ENCODE measurements at places on chromosomes 11 and 22.

DNA sequence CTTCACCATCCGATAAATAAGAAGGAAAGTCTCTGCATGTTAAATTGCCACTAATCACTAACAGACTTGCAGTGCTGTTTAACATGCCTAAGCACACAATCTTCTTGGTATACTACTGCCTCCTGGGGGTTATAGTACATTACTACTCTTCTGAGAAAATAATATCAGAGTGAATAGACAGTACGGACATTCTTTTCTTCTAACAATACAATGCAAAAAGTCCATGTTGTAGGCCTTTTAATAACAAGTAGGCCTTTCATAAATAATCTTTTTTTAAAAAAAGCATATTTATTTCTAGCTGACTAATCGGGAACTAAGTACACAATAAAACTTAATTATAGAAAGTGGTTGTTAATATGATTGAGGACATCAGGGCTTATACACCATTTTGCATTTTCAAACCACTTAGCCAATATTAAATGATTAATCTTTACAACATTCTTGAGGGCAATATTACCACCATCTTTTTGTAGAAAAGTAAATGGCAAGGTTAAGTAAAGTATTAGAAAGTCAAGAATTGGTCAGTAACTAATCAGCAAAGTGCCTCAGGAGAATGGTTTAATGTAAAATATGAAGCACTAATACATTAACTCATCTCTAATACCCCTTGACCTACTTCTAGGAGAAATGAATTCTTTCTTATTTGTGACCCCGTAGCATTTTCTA is 84.7 kb downstream of the TTC28 start:
- DNase-seq = peak; percentile 31

GRCh38 chr11:24437123-24437522 is 59.7 kb upstream of the LUZP2 start:
- no peak for DNase-seq

DNA sequence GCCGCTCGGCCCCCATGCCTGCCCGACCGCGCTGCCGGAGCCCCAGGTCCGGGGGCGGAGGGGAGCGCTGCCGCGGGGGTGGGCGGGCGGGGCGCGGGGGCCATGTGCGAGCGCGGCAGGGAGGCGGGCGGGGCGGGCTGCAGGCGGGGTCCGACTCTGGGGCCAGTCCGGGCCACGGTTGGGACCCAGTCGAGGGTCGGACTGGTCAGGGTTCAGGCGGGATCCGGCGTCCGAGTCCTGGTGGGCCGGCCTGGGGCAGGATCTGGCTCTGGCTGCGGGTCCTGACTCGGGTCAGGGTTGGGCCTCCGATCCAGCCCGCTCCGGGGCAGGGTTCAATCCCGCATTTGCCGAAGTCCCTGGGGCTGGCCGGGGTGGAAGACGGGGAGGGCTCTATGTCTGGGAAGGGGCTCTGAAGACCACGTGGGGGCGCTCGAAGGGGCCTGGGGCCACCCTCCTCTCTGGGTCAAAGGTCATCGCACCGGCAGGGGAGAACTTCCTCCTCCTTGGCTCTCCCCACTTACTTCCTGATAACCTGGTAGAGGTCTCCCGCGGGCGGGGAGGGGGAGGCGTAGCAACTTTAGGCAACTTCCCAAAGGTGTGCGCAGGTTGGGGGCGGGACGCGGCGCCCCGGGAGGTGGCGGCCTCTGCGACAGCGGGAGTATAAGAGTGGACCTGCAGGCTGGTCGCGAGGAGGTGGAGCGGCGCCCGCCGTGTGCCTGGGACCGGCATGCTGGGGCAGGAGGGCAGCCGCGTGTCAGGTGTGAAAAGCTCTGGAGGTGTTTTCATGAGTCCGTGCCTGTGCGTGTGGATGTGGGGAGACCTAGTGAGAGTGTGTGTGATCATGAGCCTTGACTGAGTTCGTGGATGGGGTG is 603 bp downstream of the ESRRA start:
- DNase-seq = no peak

DNA sequence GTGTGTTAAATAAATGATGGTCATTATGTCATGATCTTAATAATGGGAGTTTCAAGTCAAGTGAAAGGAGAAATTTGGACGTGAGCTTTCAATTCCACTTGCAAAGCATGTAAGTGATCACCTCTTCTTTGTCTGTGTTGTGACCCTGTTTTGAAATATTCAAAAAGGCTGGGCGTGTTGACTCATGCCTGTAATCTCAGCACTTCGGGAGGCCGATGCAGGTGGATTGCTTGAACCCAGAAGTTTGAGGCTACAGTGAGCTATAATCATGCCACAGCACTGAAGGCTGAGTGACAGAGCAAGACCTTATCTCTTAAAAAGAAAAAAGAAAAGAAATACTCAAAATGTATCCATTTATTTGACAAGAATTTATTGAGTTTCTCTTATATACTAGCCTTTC is 32.9 kb upstream of the EED start:
- no peak for DNase-seq

- DNase-seq = no peak
Measured at GRCh38 chr11:126591966-126592489, 236.5 kb downstream of the ST3GAL4 start.

DNA sequence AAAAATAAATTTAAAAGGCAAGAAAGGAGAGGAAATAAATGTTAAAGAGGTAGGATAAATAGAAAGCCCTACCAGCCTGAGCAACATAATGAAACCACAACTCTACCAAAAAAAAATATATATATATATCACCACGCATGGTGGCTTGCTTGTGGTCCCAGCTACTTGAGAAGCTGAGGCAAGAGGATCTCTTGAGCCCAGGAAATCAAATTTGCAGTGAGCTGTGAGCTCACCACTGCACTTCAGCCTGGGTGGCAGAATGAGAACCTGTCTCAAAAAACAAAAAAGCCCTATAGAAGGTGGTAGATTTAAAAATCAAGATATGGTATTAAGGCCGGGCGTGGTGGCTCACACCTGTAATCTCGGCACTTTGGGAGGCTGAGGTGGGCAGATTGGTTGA is 10.5 kb downstream of the NUCB2 start:
- no peak for DNase-seq

- no peak for DNase-seq
Measured at GRCh38 chr22:47715866-47716578, 953.6 kb downstream of the TBC1D22A start.
